ENCODE measurements at places on chromosomes 6 and 20. TPM values are rescaled to one million over a fixed set of nuclear protein-coding genes. Genes with fewer than 3 reads are reported as not detected.
A peak's percentile ranks its signal among the peaks of the same experiment; 100 is the strongest.

DNA sequence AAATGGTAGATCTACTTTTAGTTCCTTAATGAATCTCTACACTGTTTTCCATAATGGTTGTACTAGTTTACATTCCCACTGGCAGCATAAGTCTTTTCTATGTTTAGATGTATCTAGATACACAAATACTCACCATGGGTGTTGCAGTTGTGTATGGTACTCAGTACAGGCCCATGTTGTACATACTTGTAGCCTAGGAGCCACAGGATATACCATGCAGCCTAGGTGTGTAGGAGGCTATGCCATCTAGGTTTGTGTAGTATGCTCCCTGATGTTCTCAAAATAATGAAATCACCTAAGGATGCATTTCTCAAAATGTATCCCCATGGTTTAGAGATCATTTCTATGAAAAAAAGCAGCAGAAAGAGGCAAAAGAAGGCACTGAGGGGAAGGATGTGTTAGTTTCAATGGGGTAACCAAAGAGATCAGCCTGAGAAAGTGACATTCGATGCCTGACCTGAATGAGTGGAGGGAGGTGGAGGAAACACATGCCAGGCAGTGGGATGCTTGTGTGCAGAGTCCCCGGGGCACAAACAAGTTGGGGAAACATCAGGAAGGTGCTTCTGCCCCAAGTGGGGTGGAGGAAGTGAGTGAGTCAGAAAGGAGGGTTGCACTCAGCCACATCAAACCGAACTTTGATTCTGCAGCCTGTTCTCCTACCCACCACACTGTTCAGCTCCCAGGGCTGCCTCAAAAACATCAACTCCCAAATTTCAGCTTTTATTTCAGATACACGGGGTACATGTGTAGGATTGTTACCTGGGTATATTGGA lies 191.2 kb downstream of the ZNF217 start:
- no peak overlapping the region for H3K4me3 ChIP-seq
- DNase-seq: no peak
- H3K4me1 ChIP-seq: no peaks in the 10 kb centered on the region
- H3K27ac ChIP-seq: no peak overlapping the region
- H3K27me3 ChIP-seq: no peaks in the 10 kb centered on the region

Gene NEURL2
- 4.1 TPM for total RNA-seq

GRCh38 chr20:59374261-59374660 lies 73.8 kb downstream of the EDN3 start:
- peaks cover 12% of the 10 kb centered on the region for H3K27me3 ChIP-seq
- H3K4me1 ChIP-seq: no peaks in the 10 kb centered on the region
- DNase-seq: no peak
- H3K36me3 ChIP-seq: no peaks in the 10 kb centered on the region

Gene SLC2A4RG
- 49.4 TPM for total RNA-seq

GRCh38 chr6:154458565-154459470 lies 51.7 kb downstream of the CNKSR3 start:
- H3K36me3 ChIP-seq: no peaks in the 10 kb centered on the region
- H3K4me3 ChIP-seq: no peak overlapping the region
- H3K4me1 ChIP-seq: peaks cover 45% of the 10 kb centered on the region
- DNase-seq: no peak
- H3K27ac ChIP-seq: peak overlapping the region; percentile 73

Gene SIGLEC1
- 3.2 TPM for total RNA-seq

Gene ISM1
- 4.2 TPM for total RNA-seq

Gene SMPDL3A
- 15.4 TPM for total RNA-seq

DNA sequence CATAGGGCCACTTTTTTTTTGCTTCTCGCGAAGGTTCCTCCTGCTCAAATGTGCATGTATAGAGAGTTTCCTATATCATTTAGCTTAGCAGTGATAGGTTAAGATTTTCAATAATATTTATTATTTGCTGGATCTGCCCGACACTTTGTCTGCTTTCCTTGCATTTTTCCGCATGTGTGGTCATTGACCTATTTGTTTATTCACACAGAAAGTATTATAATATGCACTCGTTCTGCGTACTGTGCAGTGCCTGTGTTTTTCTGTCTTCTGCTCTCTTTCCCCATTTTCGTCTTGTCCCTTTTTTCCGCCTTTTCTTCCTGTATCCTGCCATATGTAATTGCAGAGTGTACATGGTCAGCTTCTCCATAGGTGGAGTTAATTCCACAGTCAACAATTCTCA lies 255.8 kb downstream of the TMEM242 start:
- H3K27ac ChIP-seq: no peak overlapping the region
- no peaks in the 10 kb centered on the region for H3K36me3 ChIP-seq
- H3K4me1 ChIP-seq: no peaks in the 10 kb centered on the region
- H3K27me3 ChIP-seq: no peaks in the 10 kb centered on the region

DNA sequence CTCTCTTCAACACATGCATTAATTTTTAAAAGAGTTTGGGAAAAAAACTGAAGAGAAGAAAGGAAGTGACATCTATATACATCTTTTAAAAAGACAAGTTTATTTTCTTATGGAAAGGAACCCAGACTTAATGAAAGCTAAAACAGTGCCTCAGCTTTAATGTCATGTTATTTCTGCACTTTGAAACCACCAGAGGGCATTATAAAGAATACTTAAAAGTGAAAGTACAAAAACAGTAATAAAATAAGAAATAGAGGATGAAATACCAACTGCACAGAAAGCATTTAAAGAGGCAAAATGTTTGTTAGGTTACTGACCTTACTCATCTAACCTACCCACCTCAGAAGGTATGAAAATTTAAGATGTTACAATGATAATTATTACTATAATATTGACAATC lies 98.8 kb downstream of the HUS1B start:
- H3K27ac ChIP-seq: no peak overlapping the region
- H3K4me1 ChIP-seq: no peaks in the 10 kb centered on the region
- no peaks in the 10 kb centered on the region for H3K27me3 ChIP-seq
- no peak overlapping the region for H3K4me3 ChIP-seq
- peaks cover 85% of the 10 kb centered on the region for H3K36me3 ChIP-seq
- DNase-seq: no peak

Gene UBE2V1
- 80.7 TPM for total RNA-seq

Gene TFAP2A
- 11.6 TPM for total RNA-seq

Gene MATN4
- total RNA-seq: 0.68 TPM

- no peak overlapping the region for H3K27ac ChIP-seq
- peaks cover 9% of the 10 kb centered on the region for H3K4me1 ChIP-seq
- no peak for DNase-seq
- no peaks in the 10 kb centered on the region for H3K36me3 ChIP-seq
- H3K27me3 ChIP-seq: no peaks in the 10 kb centered on the region
- H3K4me3 ChIP-seq: no peak overlapping the region
Measured at GRCh38 chr6:25458485-25458884, 179.3 kb downstream of the CARMIL1 start.

DNA sequence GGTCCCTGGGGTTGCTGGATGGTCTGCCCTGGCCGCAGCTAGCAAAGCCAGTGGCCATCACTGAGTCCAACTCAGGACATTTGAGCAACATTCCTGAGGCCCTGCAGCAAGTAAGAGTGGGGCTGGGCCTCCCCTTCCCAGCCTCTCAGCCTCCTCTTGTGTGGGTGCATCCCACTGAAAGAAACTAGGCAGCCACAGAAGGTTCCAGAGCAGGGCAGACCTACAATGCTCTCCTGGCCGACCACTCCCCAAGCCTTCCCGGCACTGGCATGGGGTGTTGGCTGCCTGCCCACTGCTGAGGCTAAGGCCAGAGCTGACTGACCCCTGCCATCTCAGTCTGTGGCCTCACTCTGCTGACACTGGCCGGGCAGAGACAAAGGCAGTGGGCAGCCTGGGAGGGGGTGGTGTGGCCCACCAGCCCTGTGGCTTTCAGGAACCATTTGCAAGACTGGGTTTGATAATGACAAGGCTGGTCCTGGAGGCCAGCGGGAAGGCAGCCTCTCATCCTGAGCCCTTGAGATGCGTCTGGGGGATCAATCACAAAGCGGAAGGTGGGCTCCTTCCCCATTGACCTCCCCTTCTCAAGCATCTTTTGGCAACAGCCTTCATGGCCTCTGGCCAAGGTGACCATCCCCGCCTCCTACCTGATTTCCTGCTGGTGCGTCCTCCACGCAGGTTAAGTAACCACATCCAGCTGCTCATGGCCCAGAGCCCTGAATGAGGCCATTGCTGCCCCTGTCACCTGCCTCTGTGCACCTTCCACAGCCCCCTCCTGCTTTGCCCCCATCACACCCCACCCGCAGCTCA lies 9.6 kb downstream of the DLGAP4 start:
- H3K4me1 ChIP-seq: no peaks in the 10 kb centered on the region
- DNase-seq: no peak
- H3K27ac ChIP-seq: no peak overlapping the region
- H3K27me3 ChIP-seq: no peaks in the 10 kb centered on the region

DNA sequence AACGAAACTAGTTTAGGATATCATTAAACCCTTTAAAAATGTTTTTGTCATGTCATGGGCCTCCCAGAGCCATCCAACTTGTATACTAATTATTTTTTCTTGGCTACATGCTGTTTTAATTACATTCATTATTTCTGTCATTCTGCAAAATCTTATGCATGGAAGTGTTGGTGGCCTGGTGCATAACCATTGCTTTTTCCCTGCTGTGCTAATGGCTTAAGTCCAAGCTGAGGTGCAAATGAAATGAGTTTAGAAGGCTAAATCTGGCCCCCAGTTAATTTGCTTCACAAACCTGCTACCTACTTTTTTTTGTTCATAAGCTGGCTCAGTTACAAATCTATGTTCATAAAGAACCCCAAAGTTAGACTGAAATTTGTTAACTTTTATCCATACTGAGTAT lies 1249.9 kb downstream of the EPHA7 start:
- no peak overlapping the region for H3K4me3 ChIP-seq
- H3K4me1 ChIP-seq: no peaks in the 10 kb centered on the region
- no peaks in the 10 kb centered on the region for H3K27me3 ChIP-seq
- H3K36me3 ChIP-seq: no peaks in the 10 kb centered on the region
- H3K27ac ChIP-seq: no peak overlapping the region

- DNase-seq: no peak
- no peaks in the 10 kb centered on the region for H3K27me3 ChIP-seq
- H3K4me3 ChIP-seq: no peak overlapping the region
Measured at GRCh38 chr6:138520463-138520862, 21.2 kb upstream of the NHSL1 start.

DNA sequence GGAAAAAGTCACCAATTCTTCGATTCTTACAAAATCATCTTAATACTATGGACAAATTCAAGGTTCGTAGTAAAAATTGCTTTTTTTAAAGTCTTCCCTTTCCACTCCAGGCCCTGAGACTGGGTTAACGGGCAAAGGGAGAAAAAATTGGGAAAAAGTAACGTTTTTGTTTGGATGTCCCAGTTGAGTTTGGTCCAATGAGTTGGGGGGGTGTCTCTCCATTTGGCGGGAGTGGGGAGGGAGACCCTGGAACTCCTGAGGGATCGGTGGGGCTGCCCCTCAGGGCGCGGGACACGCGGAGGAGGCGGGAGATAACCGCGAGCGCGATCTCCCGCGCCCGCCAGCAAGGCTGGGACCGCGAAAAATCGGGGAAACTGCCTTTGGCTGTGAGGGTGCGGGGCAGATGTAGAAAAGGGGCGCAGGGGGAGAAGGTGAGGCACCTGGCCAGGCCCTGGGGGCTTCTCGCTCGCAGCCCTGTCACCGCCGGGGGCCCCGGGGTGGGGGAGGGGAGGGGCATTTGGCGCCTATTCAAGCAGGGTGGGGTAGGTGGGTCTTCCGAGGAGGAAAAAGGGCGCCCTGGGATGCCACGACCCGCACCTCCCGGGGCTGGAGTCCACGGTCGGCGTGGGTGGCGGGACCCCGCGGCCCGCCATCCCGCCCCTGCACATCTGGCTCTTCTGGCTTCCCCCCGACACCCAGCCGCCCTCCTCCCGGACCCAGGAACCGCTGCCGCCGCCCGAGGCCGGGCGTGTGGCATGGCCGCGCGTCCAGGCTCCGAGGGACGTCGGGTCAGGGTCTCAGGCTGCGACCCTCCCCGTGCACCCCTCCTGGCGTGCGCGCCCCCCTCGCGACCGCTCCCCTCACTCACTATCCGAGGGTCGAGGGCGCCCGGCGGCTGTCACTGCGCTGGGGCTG lies 595 bp downstream of the FBXO5 start:
- peak overlapping the region; percentile 58 for H3K4me3 ChIP-seq
- peaks cover 18% of the 10 kb centered on the region for H3K4me1 ChIP-seq
- DNase-seq: no peak
- no peaks in the 10 kb centered on the region for H3K27me3 ChIP-seq
- peak overlapping the region; percentile 96 for H3K27ac ChIP-seq
- no peaks in the 10 kb centered on the region for H3K36me3 ChIP-seq

GRCh38 chr20:49403012-49403411 lies 79.5 kb downstream of the KCNB1 start:
- no peak for DNase-seq
- H3K27ac ChIP-seq: no peak overlapping the region
- no peaks in the 10 kb centered on the region for H3K36me3 ChIP-seq
- H3K4me1 ChIP-seq: peaks cover 7% of the 10 kb centered on the region
- no peaks in the 10 kb centered on the region for H3K27me3 ChIP-seq

Gene GSTA2
- not detected for total RNA-seq

Gene ZBTB24
- 3.9 TPM for total RNA-seq

- no peaks in the 10 kb centered on the region for H3K27me3 ChIP-seq
- H3K4me1 ChIP-seq: no peaks in the 10 kb centered on the region
- H3K27ac ChIP-seq: no peak overlapping the region
Measured at GRCh38 chr6:39982720-39983119, 48.5 kb upstream of the MOCS1 start.

GRCh38 chr6:26158076-26158580 lies 70.9 kb downstream of the HFE start:
- no peaks in the 10 kb centered on the region for H3K36me3 ChIP-seq
- no peaks in the 10 kb centered on the region for H3K27me3 ChIP-seq
- peak overlapping the region; percentile 99 for H3K27ac ChIP-seq
- peaks cover 9% of the 10 kb centered on the region for H3K4me1 ChIP-seq
- peak; percentile 69 for DNase-seq

Gene HAO1
- not detected for total RNA-seq

GRCh38 chr6:45502456-45502855 lies 124.7 kb upstream of the SUPT3H start:
- H3K27me3 ChIP-seq: no peaks in the 10 kb centered on the region
- peaks cover 3% of the 10 kb centered on the region for H3K4me1 ChIP-seq
- DNase-seq: no peak
- no peaks in the 10 kb centered on the region for H3K36me3 ChIP-seq

Gene LY6G5C
- not detected for total RNA-seq

Gene HEY2
- 2.8 TPM for total RNA-seq

- no peak overlapping the region for H3K27ac ChIP-seq
- H3K4me3 ChIP-seq: no peak overlapping the region
- H3K27me3 ChIP-seq: no peaks in the 10 kb centered on the region
Measured at GRCh38 chr6:33841070-33841469, 37.3 kb upstream of the MLN start.

GRCh38 chr20:36754656-36755222 lies 8.8 kb upstream of the NDRG3 start:
- no peak for DNase-seq
- H3K27ac ChIP-seq: no peak overlapping the region
- peaks cover 18% of the 10 kb centered on the region for H3K4me1 ChIP-seq
- no peak overlapping the region for H3K4me3 ChIP-seq
- no peaks in the 10 kb centered on the region for H3K27me3 ChIP-seq

GRCh38 chr20:40941133-40941610 lies 87.5 kb upstream of the TOP1 start:
- no peaks in the 10 kb centered on the region for H3K27me3 ChIP-seq
- no peak overlapping the region for H3K27ac ChIP-seq
- H3K36me3 ChIP-seq: no peaks in the 10 kb centered on the region
- no peak overlapping the region for H3K4me3 ChIP-seq
- no peaks in the 10 kb centered on the region for H3K4me1 ChIP-seq

Measured in esophagus squamous epithelium (tissue), 5 donors.